Stimulated activated CD8-positive, alpha-beta memory T cell treated with anti-CD3 and anti-CD28 coated beads, Interleukin-4, amount 100 ng/mL, for 4 hours (primary cell): ENCODE measurements at places on chromosomes 1 and 21.

DNA sequence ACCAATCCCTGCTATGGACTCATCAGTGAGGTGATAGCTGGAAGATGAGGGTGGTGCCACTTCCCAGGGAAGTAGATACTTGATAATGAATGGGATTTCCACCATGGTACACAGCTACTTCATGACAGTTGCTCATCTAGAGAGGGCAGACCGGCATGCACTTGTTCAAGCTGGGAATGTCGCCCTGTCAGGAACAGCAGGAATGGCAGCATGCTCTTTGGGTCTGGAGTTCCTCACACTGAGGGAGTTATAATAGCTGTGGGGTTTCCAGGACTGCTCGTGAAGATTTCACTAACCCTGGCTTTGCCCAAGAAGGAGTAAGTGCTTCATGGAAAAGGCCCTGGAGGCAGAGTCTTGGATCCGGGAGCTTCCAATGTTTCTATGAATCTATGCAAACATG is 129.2 kb downstream of the PSMG1 start:
- no peak for DNase-seq

GRCh38 chr1:98045211-98045766 is 124.5 kb upstream of the DPYD start:
- DNase-seq = no peak

- no peak for DNase-seq
Observed at GRCh38 chr1:79726321-79726720, 719.8 kb upstream of the ADGRL4 start.

GRCh38 chr21:14562959-14563358 is 16.8 kb upstream of the SAMSN1 start:
- DNase-seq = no peak

DNA sequence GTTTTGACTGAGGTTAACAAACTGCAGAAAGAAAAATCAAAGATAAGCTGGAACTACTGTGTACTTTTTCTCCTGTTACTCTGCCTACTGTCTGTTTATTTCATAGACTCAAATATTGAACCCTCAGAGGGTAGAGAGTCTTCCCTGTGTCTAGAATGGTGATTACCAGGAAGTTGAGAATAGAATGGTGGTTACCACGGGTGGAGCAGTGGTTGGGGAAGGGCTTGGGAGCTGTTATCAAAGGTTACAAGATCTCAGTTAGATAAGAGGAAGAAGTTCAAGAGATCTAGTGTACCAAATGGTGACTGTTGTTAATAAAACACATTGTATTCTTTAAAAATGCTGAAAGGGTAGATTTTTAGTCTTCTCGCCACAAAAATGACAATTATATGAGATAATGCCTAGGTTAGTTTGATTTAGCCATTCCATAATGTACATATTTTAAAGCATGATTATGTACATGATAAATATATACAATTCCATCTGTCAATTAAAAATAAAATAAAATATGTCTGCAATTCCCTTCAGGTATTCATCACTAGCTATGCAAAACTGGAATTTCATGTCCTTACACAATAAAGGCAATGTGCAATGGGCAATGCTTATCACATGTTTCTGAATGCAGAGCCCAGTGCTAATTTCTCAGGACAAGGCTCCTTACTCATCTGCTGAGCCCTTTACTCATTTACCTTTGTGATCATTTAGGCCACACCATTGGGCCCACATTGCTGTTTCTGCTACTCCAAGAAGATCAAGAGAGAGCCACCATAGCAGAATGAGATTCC is 474.3 kb upstream of the CAMK1G start:
- DNase-seq = no peak

GRCh38 chr1:206856674-206857464 is 8.6 kb upstream of the IL20 start:
- no peak for DNase-seq

DNA sequence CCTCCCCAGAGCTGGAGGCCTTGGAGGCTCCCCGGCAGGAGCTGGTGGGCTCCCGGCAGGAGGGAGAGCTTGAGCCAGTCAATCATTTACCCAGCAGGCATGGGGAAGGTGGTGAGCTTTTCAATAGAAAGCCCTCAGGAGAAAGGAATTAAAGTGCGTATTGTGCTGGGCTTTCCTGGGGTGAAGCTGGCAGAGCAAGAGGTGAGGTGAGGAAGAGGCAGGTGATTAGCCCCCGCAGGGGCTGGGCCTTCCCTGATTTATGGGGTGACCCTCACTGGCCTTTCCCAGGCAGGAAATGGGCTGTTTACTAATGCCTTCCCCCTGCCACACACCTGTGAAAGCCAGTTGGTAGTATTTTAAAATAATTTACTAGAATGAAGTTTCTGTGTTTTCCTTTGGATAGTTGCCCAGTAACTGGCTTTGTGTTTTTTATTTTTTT is 25.8 kb downstream of the CLDN14 start:
- DNase-seq = no peak

DNA sequence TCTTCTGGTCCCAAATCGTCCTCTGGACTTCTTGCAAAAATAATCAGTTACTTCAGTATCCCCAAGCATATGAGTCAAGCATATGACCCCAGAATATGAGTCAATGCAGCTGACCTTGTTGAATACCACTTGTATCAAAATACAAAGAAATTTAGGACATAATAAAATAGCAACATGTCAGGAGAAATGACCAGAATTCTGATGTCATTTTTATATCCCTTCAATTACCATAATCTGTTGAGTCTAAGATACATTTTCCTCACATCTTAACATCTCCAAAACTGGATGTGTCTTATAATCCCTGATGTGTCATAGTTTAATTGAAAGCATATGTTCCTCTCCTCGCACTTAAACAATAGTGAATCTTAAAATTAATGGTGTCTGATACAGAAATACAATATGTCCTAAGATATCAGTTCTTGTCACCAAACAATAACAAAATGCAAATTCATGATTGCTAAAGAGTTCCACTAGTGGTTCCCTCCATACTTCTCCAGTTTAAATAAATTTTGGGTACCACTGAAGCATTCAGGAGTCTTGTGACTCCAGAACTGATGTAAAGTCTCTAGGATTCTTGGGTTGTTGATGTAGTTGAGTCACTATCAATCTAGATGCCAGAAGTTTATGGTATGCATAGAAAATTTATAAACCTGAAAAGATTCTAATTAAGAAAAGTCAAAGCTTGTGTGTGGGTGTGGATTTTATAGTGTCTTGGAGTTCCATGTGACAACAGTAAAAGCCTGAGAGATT is 41.8 kb downstream of the KIFAP3 start:
- no peak for DNase-seq

DNA sequence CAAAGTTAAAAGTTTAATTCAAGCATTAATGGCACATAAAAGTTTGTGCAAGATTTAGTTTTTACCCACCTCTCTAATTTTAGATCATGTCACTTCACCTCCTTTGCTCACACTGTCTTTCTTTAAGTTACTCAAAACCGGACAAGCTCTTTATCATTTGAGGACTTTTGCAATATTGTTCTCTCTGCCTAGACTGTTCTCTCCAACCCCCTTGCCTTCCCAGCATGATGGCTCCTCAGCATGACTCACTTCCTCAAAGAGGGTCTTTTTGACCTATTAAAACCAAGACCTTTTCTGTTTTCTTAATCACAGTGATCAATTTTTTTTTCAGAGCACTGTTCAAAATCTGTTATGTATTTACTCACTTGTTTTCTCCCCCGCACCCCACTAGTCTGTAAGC is 61.3 kb downstream of the XKR8 start:
- no peak for DNase-seq

- DNase-seq = no peak
Observed at GRCh38 chr1:244319283-244320132, 132.2 kb downstream of the ADSS2 start.

- DNase-seq = no peak
Observed at GRCh38 chr1:85090225-85090624, 41.9 kb upstream of the MCOLN3 start.

GRCh38 chr1:6972399-6972798 is 187.1 kb downstream of the CAMTA1 start:
- DNase-seq = no peak

DNA sequence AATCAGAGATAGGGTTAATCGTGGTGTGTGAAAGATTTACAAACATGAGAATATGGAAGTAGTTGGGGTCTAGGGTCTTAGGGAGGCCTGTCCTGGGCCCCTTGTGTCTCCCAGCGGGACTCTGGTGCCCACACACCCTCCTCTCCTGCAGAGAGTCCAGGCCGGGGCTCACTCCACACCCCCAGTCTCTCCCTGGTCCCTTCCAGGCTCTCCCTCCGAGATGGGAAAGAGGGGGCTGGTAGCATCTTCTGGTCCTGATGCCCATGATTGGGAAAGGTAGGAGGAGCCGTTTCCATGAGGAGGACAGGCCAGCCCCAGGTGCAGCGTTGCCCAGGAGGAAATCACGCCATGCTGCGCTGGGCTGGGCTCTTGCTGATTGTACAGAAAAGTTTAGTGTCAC is 26.6 kb downstream of the PCNT start:
- DNase-seq = no peak

DNA sequence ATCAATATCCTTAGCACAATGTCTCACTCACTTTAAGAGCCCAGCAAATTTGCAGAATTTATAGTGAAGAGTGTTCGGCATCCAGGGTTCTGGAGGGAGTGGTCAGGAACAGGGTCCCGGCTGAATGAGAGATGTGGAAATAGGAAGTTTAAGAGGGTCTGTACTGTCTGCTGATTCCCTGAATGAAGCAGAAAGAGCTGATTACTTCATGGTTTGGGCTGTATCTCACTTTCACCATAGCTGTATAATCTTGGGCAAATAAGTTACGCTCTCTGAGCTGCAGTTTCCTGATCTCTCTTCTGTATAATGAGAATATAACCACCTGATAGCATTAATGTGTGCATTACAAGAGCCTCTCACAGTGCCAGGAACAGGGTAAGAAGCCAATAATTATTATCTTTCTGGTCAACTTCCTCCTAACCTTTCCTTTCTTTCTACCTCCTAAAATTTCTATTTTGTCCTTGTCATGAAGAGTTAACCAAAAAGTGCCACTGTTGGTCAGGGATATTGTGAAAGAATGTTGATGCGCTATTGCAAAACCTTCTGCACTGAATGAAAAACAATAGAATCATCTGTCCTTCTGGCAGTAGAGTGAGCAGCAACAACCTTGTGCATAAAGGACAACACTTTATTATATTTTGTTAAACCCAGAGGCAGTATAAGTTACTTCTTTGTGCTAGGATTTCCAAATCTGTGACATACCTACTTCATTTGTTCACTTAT is 14.7 kb upstream of the PTGFR start:
- DNase-seq = no peak
